ENCODE measurements at places on chromosomes 12 and 14.
A peak's percentile ranks its signal among the peaks of the same experiment; 100 is the strongest.

GRCh38 chr12:3966376-3966775, 93.2 kb upstream of the PARP11 start:
- DNase-seq, result no peak

- DNase-seq, result no peak
These were observed 125.0 kb downstream of the PTPN11 start for GRCh38 chr12:112543751-112544150.

- DNase-seq, result no peak
These were observed 42.9 kb downstream of the DAD1 start for GRCh38 chr14:22545842-22546721.

- no peak for DNase-seq
These were observed 9.6 kb downstream of the FAIM2 start for GRCh38 chr12:49893753-49894750.

DNA sequence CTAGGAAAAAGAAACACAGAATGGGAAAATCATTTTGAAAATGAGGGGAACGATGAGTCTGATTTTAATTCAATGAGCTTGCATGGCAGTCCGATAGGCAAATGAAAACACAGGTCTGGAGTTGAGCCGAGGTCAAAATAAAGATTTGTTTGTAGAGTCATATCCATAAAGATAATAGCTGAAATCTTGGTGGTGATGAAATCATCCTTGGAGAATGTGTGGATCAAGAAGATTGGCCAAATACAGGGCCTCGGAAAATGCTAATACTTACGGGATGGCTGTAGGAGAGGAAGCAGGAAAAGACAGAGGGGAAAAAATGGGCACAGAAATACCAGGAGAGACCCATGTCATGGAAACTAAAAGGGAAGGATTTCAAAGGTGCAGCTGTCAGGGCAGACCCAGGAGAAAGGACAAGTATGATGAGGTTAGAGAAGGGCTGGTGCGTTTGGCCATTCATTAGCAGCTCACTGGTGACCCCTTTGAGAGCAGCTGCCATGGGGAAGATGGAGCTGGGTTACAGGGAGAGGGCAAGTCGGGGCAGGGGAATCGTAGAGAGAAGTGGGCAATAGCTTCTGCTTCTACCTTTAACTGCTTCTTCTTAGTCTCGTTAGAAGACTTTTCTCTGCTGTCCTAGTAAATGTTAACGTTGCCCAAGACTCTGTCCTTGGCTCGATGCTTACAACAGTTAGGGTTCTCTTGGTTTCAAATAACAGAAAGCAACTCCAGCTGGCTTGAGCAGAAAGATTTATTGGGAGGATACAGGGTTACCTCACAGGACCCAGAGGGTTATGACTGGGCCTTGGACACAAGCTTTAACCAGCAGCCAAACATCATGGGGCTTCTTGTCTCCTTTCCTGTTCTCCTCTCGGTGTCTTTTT, 161.8 kb downstream of the EFCAB11 start:
- no peak for DNase-seq

DNA sequence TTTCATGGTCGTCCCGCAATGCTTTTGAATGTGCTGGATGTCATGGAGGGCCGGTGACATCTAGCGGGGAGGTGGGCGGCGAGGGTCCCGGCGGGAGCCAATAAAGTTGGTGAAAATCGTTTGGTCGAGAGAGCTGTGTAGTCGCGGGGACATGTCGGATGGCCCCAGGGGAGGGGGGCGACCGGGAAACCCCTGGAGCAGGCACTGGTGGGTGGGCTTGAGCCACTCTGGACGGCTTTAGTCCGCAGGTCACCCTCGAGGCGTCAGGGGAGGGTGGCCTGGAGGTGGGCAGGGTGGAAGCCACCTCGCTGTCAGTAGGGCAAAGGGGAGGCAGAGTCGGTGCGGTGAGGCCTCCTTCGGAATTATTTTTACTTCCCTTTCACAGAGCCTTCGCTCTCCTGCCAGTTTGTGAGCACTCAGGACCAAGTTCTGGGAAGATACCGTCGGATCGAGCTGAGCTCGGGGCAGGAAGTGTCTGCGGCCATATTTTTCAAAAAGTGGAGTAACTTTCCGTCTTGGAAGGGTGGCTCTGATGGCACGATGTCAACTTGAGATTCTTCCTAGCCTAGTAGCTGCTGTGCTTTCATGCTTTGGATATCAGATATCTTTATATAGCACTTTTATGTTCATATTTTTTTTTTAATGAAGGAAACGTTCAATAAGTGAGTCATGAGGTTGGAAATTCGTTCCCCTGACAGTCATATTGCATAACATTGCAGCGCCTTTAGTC, 28.2 kb downstream of the WBP11 start:
- DNase-seq, result peak; percentile 38

- peak; percentile 26 for DNase-seq
These were observed 199.5 kb upstream of the CAND1 start for GRCh38 chr12:67069451-67070306.

DNA sequence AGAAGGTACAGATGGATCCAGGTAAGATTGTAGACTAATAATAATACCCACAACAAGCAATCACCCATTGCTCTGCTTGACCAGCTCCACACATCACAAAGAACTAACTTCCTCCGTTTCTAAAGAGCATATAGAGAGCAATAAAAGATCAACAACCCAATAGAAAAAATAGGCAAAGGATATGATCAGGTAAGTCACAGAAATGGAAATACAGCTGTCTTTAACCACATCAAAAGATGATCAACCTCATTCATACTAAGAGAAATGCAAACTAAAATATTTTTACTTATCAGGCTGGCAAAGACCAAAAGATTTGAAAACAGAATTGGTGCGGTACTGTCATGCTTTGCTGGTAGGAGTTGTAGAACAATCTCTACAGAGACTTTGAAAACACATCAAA, 8.9 kb downstream of the C2CD5 start:
- no peak for DNase-seq

DNA sequence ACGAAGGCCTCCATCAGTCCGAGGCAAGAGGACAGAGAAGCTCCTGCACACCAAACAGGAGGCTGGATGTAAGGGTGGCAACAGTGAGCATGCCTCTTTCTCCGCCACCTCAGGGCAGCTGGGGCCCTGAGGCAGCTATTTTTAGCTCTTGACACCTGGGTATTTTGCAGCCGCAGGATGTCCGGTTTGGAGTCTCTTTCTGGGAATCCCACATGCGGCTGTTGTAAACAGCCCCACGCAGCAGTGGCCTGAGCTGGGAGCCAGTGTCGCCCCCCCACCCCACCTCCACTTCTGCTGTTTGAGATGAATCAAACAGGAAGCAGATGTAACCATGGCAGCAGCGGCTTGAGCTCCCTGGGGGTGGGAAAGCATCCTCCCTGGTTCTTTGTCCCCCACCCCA, 11.7 kb downstream of the HDAC7 start:
- DNase-seq, result no peak

DNA sequence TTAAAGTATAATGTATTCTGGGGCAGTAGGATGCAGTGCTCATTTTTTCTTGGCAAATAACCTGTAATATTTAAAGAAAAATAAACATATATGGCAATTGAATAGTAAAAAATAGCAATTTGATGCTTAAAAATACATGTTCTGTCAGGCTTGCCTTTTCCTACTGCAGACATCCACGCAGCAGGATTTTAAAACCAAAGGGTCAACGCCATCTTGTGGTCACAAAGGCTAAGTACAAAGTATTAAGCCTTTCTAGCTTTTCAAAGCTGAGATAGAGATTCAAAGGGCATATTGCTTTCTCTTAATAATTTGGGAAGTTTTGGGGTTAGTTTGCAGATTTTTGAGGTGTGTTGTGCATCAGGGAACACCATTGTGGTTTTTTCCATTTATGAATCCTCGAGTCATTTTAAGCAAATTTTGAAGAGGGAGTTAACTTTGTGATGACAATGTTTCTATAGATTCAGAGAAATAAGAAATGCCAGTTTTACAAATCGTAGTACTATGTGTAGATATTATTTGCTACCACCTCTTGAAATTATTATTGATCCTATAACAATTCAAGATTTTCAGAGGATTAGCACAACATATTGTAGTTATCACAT, 4.7 kb upstream of the CCER1 start:
- DNase-seq, result peak; percentile 41

GRCh38 chr12:76560086-76560491, 518 bp upstream of the OSBPL8 start:
- no peak for DNase-seq

GRCh38 chr12:20272801-20273200, 95.5 kb upstream of the PDE3A start:
- DNase-seq, result no peak

DNA sequence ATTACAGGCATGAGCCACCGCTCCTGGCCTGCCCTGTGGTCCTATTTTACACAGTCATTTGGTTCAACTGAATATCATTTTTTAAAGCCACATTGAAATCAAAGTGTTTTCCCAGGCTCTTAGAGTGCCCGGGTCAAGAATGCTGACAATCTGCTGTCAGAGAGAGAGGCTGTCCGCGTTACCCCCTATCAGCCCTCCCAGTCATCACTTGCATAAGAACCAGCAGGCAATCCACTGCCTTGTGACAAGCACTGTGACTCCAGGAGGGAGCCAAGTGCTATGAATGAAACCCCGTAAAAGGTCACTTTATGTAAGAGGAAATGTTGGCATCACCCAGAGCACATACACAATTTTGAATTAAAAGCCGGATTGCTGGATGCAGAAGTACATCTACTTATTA, 13.5 kb downstream of the PHLDA1 start:
- no peak for DNase-seq

- DNase-seq, result no peak
These were observed 105.6 kb downstream of the DAAM1 start for GRCh38 chr14:59293935-59294661.

DNA sequence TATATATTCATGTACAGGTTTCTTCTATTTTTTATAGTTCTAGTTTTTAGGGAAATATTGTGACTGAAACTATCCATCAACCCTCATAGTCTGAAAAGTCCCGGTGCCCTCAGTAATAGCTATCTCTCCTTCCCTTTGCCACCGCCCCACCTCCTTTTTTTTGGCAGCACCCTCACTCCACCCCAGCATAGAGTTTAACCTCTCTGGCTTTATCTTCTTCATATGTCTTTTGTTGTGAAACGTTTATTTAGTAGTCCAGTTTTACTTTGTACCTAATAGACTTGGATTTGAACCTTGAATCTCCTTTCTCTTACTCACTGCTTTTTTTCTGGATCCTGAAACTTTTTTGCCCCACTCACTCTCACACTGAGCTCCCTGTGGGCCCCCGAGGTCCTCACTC, 109.5 kb downstream of the BBS10 start:
- DNase-seq, result no peak

DNA sequence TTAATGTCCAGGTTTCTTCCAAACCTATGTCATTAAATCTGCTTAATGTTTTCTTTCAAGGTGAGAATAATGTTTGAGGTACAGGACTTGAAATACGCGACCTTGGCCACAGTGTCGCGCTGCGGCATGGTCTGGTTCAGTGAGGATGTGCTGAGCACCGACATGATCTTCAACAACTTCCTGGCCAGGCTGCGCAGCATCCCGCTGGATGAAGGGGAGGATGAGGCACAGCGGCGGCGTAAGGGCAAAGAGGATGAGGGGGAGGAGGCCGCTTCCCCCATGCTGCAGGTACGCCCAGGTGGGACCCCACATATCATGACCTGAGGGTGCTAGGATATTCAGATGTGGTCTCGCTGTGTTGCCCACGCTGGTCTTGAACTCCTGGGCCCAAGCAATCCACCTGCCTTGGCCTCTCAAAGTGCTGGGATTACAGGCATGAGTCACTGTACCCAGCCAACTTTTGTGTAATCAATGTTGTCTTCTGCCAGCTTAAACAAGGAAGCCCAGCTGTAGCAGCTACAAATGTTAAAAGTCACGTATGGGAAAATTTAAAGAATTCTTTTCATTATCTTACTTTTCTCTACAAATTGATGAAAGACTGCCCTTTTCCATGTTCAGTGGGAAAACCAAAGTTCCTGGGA, 50.8 kb downstream of the DYNC1H1 start:
- no peak for DNase-seq

- no peak for DNase-seq
These were observed 368.6 kb downstream of the BCL11B start for GRCh38 chr14:98903371-98903770.

DNA sequence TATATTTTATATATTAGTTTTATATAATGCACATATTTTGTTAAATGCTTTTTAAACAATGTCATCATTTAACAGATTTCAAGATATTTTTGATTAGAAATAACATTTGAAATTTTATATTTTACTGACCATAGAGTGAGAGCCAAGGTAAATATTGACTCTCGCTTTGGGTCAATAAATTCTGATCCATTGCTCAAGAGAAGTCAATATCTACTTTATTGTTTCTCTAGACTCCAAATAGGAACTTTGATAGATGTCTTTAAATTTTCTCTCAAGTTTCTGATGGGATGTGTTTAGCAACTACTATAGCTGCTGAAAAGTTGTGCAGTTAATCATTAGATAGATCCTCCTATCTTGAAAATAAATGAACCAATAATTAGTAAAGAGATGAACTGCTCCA, 61.4 kb upstream of the ATXN7L3B start:
- no peak for DNase-seq

GRCh38 chr12:27186022-27186839, 57.9 kb upstream of the STK38L start:
- no peak for DNase-seq

GRCh38 chr12:47277972-47278448, 198.3 kb upstream of the AMIGO2 start:
- DNase-seq, result no peak

- no peak for DNase-seq
These were observed 1151.4 kb upstream of the TMEM132C start for GRCh38 chr12:127115468-127116035.

DNA sequence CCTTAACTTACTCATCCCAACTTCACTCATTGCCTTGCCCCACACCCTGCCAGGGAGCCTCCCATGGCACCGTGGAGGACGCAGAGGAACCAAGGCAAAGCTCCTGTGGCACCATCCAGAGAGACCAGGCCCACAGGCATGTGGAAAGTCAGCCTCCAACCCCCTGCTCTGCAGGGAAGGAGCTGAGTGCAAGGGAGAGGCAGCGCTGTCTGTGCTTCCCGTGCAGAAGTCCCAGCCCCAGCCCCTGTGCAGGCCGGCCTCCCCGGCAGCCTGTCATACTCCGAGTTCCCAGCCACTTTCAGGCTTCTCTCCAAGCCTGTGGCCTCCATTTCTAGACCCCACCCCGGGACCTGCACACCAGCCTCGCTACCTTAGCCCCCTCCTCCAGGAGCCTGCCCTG, 106.4 kb downstream of the SINHCAF start:
- no peak for DNase-seq

DNA sequence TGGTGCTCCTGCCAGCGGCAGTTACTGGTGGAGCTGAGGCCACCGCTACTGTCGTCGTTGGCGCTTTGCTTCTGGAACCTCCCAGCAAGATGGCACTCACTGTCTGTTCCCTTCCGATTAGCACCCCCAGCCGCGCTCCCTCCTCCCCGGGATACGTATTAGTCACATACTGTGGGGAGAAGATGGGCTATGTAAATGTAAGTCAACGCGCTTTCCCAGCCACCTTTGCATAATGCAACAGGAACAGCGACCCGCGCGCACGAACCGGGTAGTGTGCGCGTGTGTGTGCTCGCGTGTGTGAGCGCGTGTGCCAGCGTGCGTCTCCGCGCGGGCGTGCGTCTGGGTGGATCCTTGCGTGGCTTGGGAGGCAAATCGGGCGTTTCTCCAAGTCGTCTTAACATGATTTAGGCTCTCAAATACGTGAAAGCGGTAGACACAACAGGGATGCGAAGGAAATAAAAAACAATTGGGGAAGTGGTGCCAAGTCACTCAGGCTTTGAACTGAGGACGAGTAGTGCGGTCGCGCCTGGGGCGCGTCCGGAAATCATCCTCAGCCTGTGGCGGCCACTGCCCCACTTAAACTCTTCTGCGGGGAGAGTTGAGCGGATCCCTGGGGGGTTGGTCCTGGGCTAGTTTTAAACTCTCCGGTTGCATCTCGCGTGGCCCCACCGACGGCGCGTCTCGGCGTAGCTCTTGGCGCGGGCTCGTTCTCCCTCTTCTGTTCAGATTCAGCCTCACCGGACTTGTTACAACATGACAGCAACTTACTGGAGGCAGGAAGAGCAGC, 1.8 kb downstream of the FLRT2 start:
- peak; percentile 4 for DNase-seq
